ENCODE measurements at places on chromosomes 2 and 18.

GRCh38 chr18:44796429-44797428 is 116.0 kb downstream of the SETBP1 start:
- DNase-seq: no peak

DNA sequence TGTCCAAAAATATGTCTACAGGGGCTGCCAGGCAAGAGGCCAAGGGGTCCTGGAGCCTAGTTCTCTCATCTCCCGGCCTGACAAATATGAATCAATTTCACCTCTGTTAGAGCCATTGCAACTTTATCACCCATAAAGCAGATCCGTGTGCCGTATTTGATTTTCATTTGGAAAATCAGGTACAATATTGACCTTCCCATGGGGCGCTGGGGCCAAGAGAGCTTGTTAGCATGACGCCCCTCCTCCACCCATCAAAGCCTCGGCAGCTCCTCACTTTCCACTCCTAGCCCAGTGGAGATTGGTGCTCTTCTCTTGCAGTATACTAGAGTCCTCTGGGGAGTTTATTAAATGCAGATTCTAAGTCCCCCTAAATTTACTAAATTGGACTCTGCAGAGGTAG is 96.8 kb downstream of the CAPN13 start:
- DNase-seq: no peak

DNA sequence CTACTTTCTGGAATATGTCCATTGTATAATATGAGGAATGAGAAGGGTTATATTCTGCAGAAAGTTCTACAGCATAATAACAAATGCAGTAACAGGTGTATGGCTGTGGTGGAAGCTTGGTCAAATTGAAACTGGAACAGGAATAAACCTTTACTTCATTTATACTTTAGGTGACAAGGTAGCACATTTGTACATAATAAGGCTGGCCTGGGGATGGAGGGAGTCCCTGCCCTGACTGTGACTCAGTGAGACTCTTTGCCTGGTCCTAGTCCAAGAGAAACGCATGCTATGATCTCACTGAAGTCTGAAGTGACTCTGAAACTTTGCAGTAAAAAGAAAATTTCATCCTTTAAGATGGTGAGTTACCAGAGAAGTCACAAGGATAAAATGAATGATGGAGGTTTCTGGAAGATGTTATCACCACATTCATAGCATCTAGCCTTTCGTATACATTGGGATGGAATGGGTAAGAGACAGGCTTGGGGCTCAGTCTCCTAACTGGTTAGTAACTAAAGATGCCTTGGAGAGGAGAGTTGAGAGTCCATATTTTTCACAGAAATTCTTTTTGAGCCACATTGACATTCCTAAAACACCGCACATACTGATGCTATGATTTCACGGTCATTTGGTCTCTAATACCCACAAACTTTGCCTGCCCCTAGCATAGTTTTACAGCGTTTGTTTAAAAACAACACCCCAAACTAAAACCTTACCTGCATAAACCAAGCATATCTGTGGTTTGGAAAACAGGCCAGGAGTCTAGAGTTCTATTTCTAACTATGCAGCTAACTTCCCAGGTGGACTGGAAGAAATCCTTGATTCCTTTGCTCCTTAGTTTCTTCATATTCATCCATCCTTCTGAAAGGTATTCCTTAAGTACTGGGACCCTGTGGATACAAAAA is 42.4 kb upstream of the NABP1 start:
- no peak for DNase-seq

- no peak for DNase-seq
These were observed 92.9 kb upstream of the SIX2 start for GRCh38 chr2:45102141-45102540.

GRCh38 chr18:24153397-24153796 is 14.5 kb downstream of the CABYR start:
- DNase-seq: no peak

GRCh38 chr2:21041943-21042707 is 1.7 kb downstream of the APOB start:
- no peak for DNase-seq

DNA sequence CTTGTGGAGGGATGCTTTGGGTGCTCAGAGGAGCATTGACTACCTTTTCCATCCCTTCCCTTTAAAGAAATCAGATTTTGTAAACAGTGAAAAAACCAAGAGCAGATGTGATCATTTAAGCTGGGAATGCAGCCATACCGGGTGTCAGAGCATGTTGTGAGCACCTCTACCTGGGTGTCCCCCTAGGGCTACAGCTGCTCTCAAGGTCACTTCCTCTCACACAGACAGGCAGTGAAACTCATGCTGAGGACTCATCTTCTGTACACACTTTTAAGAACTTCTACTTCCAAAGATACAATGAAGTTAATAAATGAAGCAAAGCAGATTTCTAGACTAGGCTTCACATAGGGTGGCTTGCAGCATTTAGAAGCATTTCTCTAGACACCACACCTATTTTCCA is 48.4 kb upstream of the FRZB start:
- DNase-seq: no peak

- no peak for DNase-seq
These were observed 332.2 kb downstream of the SOCS6 start for GRCh38 chr18:70620837-70621612.

- no peak for DNase-seq
These were observed 43.8 kb downstream of the XIRP2 start for GRCh38 chr2:166932032-166932431.

DNA sequence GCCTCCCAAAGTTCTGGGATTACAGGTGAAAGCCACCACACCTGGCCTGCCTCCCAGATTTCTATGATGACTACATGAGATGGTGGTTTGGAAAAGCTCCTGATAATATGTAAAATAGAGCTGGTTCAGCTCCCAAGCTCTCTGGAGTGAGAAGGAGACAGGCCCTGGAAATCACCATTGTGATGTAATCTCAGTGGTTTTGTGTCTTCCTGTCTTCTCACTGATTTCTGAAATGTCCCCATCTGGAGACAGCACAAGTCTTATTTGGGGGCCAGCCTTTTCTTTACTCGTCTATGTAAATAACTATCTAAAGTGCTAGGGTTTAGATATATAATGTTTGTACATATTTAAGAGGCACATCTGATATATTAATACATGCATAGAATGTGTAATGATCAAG is 64.0 kb downstream of the CCNT2 start:
- DNase-seq: no peak

- DNase-seq: no peak
These were observed 117.2 kb downstream of the SLC4A3 start for GRCh38 chr2:219744600-219744999.

GRCh38 chr2:132496555-132496954 is 80.0 kb downstream of the GPR39 start:
- DNase-seq: no peak

DNA sequence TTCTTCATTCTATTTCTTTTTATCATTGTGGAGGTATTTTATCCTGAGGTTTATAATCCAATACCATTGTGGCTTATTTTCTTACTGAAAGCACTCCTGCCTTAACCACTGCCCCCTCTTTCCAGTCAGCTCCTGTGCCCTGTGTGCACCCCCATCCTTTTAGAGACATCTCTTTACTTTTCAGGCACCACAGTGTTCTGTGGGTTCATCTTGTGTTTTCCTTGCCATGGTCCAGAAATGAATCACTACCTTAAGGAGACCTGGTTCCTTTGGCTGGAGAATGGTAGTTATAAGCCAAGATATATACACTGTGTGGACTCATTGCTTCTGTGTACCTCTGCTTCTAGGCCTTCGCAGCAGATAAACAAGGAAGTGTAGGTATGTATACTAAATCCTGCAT is 278.3 kb downstream of the PTGR3 start:
- DNase-seq: no peak

DNA sequence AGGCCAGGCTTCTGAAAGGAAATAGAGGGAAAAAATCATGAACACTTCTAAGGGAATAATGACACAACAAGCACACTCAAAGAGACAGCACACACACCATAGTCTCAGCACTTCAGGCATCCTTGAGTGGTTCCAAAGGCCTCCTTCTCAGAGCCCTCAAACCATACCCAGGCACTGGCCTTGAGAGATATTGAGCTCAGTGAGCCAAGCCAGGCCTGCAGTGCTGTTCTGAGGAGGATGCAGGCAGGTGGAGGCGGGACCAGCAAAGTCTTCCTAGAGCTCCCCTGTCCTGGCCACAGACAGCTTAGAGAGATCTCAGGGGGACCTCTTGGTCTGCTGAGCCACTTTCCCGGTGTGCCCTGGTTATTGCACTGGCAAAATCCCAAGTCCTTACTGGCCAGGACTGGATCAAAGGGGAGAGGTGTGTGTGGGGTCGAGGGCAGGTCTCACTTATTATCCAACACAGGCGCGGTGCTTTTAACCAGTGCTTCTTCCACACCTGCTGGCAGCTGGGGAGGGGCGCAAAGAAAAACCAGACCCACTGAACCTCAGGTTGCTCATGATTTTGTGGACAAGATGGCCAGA is 86.8 kb upstream of the HAAO start:
- DNase-seq: no peak

- DNase-seq: no peak
These were observed 79.1 kb downstream of the TGIF1 start for GRCh38 chr18:3529077-3529476.

DNA sequence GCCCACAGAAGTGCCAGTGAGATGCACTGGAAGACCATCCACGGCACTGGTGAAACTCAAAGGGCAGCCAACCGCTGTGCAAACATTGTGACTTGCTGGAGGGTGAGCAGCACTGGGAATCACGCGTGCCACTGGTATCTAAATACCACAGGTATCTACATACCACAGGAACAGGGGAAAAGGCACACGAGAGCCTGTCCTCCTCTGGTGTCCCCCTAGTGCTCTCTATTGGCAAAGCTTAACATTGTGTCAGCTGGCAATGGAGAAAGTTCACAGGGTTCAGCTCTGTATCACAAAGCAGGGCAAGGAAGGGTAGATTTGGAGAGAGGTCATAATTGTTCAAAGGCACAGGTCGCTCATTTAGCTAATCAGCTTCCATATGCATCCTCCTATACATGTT is 12.6 kb upstream of the SEC11C start:
- DNase-seq: no peak

DNA sequence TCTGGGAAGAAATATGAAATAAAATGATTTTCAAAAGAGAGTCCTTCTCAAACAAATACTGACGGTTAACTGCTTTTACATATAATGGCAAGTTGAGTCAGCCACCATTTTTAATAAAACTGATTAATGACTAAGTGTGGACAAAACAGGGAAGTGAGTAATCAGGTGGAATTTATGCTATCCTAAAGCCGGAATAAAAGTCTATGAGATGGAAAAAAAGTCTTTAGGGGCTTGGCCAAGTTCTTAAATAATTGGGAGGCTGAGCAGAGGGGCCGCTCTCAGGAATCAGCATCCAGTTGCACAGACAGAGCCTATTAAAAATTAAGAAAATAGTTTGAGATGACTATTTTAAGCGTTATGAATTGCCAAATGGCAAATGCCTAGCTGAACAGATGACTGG is 58.6 kb upstream of the AFF3 start:
- DNase-seq: no peak

- DNase-seq: no peak
These were observed 39.5 kb downstream of the SPATS2L start for GRCh38 chr2:200345975-200346374.

DNA sequence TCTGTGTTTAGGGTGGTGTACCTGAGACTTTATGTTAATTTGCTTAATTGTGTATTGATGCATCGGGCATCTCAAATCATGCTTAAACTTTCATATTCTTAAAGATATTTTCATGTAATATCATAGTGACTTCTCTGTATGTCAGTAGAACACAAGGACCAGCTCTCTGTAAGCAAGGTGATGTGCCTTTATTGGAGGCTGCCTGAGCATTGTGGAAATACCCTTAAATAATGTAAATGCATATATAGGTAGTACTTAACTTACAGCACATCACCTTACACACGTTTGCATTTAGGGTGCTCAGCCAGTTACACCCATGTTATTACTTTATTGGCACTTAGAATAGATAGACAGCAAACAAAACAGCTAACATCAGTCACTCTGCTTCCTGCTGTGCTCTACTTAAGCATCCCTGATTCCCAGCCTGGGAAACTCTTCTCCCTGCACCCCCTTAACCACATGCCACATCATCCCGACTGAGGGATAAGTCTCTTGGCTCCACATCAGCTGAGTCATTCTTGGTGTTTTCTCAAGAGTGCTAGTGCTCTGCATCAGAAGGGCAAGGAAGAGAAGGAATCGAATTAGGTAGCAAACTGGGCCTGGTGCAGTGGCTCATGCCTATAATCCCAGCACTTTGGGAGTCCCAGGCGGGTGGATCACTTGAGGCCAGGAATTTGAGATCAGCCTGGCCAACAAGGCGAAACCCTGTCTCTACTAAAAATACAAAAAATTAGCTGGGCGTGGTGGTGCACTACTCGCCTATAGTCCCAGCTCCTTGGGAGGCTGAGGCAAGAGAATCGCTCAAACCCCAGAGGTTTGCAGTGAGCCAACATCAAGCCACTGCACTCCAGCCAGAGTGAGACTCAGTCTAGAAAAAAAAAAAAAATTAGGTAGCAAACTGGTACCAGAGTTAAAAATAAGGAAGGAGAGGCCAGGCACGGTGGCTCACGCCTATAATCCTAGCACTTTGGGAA is 108.7 kb downstream of the MAP3K20 start:
- no peak for DNase-seq

GRCh38 chr2:25293145-25293544 is 48.6 kb downstream of the DNMT3A start:
- no peak for DNase-seq

DNA sequence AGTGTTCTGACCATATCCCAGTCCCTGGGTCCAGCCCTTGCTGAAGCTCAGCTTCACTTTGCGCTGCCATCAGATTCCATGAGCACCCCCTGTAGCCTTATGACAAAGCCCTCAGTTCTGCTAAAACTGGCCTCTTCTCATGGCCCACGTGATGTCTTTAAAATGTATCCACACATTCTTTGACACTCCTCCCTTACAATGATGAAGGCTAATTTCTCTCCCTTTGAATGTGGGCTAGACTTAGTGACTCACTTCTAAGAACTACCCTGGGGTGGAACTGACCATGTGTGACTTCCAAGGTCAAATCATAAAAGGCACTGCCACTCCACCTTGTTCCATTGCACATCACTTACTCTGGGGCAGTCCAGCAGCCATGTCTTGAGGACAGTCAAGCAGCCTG is 45.4 kb upstream of the GORASP2 start:
- no peak for DNase-seq

GRCh38 chr2:81163583-81163982 is 859.0 kb upstream of the LRRTM1 start:
- DNase-seq: no peak

- DNase-seq: no peak
These were observed 55.3 kb upstream of the KYNU start for GRCh38 chr2:142822190-142822589.

DNA sequence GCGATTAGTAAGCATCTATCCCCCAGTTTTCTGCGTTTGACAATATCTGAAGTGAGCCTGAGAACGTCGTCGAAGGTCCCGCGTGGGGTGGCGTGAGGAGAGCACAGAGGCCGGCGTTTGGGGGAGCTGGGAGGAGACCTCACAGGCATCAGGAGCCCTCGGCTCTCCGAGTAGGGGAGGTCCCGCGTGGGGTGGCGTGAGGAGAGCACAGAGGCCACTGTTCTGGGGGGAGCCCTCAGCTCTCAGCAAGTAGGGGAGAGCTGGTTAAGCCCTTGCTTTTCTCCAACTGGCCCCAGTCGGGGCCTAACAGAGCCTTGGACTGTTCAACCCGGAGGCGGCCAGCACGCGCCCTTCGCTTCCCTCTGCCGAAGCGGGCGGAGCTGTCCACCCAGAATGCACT is 134.3 kb downstream of the NFATC1 start:
- no peak for DNase-seq
